ENCODE measurements at places on chromosomes 4 and X.
A peak's percentile ranks its signal among the peaks of the same experiment; 100 is the strongest.

- peak; percentile 56 for DNase-seq
Measured at GRCh38 chr4:113502476-113502875, 259.1 kb downstream of the CAMK2D start.

GRCh38 chr4:8920969-8921368 lies 49.3 kb upstream of the HMX1 start:
- DNase-seq: no peak

DNA sequence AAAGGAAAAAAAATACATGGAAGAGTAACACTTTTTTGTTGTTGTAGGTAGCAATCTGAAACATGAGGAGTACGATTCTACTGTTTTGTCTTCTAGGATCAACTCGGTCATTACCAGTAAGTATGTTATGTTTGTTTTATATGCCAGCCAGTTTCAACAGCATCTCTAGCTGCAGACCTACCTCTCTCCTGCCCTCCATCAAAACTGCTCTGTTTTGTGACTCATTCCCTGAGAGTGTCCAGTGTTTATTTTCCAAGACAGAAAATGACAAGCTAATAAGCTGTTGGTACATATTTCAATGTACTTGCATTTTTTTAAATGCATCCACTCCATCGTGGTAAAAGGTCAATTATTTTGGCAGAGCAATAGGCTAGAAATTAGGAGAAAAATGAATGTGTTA lies 347 bp downstream of the AMTN start:
- DNase-seq: peak; percentile 89

- DNase-seq: no peak
Measured at GRCh38 chrX:128078545-128078944, 26.3 kb upstream of the ACTRT1 start.

DNA sequence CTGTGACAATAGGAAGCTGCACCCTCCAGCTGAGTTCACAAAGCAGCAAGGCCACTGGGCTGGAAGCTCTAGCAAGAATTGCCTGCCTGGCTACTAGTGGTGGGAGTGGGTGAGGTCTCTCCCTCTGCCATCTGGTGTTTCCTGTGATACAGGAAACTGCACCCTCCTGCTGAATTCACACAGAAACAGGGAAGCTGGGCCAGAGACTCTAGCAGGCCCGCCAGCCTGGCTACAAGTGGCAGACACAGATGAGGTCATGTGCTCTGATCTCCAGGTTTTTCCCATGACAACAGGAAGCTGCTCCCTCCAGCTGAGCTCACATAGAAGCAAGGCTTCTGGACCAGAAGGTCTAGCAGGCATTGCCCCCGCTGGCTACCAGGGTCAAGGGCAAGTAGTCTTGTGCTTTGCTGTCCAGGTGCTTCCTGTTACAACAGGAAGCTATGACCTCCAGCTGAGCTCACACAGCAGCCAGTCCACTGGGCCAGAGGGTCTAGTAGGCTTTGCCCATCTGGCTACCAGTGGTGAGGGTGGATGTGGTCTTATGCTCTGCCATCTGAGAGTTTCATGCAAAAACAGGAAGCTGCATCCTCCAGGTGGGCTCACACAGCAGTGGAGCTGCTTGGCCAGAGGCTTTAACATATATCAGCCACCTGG lies 41.5 kb upstream of the ZXDA start:
- no peak for DNase-seq

GRCh38 chr4:5067908-5068307 lies 16.6 kb downstream of the STK32B start:
- DNase-seq: no peak

GRCh38 chr4:3475041-3475712 lies 12.1 kb downstream of the DOK7 start:
- DNase-seq: no peak

DNA sequence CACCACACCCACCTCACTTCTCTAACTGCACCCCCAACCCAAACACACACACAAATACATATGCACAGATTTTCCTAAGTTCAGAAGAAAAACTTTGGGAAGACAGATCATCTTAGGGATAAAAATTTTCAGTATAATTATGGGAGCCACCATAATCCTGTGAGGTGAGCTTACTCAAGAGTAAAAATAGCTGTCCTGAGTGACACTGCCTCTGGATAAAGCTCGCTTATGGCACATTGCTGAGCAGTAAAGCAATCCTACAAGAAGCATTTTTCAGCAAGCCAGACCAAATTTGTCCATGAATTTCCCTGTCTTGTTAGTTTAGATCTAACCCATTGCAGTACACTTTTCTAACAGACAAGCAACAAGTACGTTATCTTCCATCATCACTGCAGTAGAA lies 83.8 kb downstream of the INPP4B start:
- no peak for DNase-seq

DNA sequence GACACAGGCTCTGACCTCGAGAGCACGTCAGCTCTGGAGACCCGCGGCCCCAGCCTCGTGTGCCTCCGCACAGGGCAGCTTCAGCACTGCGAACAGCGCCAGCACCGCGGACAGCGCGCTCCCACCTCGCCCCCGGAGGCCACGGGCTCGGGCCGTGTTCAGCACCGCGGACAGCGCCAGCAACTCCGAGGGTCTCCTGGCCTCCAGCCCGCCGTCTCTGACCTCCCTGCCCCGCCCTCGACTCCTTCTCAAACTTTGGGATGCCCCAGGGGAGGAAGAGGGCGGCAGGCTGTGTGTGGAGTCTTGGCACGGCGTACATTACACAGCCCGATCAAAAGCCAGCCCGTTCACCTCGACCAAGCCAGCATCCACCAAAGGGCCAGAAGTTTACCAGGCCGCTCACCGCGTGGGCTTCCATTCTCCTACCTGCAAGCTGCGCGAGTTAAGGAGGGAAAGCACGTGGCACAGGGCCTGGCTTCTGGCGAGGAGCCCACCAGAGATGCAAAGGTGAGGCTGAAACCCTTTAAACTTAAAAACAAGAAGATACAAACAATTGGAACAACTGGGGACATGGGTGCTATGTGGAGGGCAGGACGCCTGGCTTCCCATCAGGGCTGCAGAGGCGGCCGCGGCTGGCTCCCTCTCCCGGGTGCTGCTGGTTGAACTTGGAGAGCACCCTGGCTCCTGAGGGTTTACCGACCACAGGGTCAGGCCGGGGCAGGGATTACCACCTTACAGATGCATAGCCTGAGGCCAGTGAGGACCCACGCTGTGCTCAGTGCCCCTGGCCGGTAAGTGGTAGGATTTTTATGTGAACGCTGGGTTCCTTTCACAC lies 4.5 kb upstream of the NKX1-1 start:
- no peak for DNase-seq

GRCh38 chr4:7572894-7573293 lies 138.2 kb upstream of the PSAPL1 start:
- no peak for DNase-seq

DNA sequence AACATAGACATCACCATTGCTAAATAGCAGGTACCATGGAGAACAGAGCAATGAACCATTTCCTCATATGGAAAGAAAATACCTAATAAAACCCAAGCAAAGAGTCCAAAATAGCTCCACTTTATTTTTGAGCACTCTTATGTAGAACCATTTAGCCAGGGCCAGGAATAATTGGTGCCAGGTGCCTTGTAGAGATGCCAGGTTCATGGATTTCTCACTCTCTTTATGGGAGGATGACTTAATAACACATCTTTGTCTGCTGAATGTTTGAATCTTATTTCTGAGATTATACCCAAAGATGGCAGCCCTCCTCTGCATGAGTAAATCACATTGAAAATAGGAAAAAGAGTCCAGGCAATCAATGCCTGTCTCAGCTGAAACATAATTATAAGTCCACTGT lies 212.3 kb upstream of the SFRP2 start:
- no peak for DNase-seq

DNA sequence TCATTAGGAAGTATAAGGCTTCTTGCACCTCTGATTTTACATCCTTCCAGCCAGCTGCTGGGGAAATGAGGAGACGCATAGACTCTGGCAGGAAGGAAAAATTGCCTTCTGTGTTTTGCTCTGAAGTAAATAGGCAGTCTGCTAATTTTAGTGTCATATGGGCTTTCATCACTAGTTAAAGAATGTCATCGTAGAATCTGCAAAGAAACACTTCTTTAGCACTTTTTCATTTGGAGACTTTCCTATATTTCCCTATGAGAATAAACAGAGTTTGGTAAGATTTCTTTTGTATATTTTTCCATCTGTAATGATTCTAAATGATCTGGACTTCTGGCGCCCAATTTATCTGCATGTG lies 3.3 kb downstream of the ADGRL3 start:
- DNase-seq: no peak

GRCh38 chr4:10619220-10619619 lies 65.3 kb downstream of the CLNK start:
- peak; percentile 49 for DNase-seq

GRCh38 chrX:9746148-9746888 lies 19.3 kb downstream of the GPR143 start:
- DNase-seq: peak; percentile 55

GRCh38 chr4:93072292-93072691 lies 756.3 kb upstream of the ATOH1 start:
- DNase-seq: no peak

GRCh38 chrX:12137951-12138360 lies 317 bp upstream of the FRMPD4 start:
- DNase-seq: no peak

- DNase-seq: no peak
Measured at GRCh38 chr4:183254162-183254561, 65.9 kb downstream of the CLDN22 start.

DNA sequence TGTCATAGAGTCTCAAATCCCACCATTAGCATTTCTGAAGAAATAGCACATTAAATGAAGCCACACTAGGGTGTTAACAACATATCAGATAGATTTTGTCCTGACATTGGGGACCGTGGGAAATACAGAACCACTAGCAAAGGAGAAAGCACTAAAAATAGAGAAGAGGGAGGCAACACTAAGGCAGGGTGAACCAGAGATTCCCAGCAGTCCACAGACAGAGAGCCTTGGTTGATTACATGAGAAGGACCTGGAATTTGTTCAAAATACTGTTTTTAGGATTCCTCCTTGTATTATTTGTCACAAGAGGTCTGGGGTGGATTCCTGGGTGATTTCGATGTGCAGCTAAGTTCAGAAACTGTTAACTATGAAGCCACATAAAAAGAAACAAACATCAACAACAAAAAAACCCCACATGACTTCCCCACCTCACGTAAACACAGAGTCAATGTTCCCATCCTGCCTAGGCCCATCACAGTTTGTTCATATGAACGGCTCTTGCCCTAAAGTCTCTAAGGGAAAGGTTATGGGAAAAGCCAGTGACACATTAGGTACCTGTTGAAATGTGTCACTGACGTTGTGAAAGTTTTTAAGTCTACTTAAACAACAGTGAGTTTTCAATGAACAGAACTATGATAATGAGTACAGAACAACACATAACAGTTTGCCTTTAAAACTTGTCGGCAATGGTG lies 23.6 kb upstream of the GRSF1 start:
- DNase-seq: peak; percentile 43

DNA sequence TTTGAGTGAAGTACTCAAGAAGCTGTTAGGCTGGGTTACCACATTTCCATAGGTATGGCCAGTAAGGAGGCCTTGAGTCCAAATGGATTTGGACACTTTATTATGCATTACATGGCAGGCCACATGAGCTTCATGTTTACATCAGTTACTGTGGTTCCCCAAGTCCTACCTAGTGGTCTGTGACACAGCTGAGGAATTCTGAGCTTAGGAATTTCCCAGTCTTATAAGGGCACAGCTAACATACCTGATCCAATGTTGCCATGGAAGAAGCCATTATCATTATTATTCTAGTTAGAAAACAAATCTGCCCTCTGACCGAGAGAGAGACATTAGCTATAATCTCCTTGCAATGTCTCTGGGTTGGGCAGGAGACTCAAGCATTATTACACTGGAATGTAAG lies 174.4 kb upstream of the NUDT10 start:
- no peak for DNase-seq

DNA sequence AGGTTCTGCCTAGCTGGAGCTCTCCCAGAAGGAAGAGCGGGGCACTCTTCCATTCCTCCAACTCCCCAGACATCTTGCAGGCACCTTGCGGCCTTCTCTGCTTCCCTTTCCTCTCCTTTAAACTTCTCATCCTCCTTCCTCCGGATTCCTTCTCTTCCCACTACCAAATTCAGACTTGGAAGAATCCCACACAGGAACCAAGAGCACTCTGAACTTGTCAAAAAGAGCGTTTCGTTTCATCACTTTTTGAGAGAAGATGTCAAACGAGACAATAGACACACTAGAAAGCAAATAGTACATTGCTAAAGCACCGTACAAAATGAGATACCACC lies 512 bp upstream of the UCP1 start:
- no peak for DNase-seq

GRCh38 chr4:1570291-1571164 lies 113.6 kb downstream of the FAM53A start:
- DNase-seq: no peak

- peak; percentile 18 for DNase-seq
Measured at GRCh38 chrX:119121341-119121740, 6.3 kb downstream of the KIAA1210 start.

DNA sequence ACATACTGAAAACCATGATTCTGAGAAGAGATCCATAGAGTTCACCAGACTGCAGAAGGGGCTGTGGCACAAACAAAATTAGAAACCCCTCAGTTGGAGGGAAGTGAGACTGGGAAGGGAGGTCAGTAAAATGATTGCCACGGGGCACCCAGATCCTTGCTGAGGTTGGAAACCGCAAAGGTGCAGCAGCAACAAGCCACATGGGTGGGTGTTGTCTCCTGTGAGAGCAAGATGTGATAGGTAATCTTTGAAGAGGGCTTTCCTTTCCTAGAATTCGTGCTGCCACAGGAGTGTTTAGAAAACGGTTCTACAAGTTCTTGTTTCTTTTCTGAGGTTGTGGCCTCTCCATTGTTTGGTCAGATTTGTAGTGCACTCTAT lies 85.5 kb downstream of the NFKB1 start:
- DNase-seq: no peak

GRCh38 chrX:117985241-117985640 lies 131.4 kb downstream of the KLHL13 start:
- DNase-seq: peak; percentile 5

DNA sequence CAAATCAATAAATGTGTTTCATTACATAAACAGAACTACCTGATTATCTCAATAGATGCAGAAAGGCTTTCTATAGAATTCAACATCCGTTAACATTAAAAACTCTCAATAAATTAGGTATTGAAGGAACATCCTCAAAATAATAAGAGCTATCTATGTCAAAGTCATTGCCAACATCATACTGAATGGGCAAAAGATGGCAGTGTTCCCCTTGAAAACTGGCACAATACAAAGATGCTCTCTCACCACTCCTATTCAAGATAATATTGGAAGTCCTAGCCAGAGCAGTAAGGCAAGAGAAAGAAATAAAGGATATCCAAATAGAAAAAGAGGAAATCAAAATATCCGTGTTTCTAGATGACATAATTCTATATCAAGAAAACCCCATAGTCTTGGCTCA lies 466.4 kb downstream of the MAGEE1 start:
- DNase-seq: no peak

- no peak for DNase-seq
Measured at GRCh38 chr4:3160438-3160837, 86.0 kb downstream of the HTT start.

DNA sequence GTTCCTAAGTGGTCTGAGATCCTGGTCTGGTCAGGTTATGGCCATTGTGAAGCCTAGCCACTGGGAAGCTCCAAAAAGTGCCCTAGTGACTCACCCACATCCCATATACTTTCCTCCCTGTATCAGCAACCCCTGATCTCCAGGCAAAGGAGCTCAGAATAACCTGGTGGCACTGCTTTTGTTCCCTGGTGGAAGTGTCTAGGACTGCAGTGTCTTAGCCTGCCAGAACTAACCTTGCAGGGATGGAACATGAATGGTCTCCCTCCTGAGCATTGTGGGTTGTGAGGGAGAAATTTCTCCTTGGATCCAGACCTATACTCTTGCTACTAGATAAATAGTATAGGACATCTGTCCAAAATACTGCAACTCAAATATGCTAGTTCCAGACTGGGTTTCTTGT lies 27.9 kb upstream of the WDR1 start:
- DNase-seq: no peak

Data from bronchial epithelial cell (primary cell).